ENCODE measurements at places on chromosomes 4 and X.

DNA sequence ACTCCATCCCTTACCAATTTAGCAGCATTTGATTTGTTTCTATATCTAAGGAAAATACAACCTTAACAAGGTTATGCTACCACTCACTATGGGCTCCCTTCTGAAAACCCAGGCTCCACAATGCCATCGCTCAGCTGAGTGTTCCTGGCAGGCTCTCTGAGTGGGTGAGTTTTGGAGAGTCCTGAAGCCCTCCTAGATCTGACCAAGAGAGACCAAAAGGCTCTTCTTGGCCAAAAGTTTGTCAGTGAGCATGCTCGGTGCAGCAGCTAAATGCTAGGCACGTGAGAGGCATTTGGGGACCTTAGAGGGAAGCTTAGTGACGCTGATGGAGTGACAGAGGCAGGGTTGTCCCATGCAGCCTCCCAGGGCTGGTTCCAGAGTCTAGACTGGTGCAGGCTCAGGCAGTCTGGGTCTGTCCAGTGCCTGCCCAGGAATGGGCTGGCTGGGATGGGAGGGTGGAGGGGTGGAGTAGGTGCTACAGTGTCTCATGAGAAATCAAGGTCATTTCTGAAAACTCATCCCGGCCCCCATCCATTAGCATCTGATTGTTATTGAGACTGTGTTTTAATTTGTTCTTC, 346.8 kb downstream of the NR3C2 start:
- no peak for DNase-seq

DNA sequence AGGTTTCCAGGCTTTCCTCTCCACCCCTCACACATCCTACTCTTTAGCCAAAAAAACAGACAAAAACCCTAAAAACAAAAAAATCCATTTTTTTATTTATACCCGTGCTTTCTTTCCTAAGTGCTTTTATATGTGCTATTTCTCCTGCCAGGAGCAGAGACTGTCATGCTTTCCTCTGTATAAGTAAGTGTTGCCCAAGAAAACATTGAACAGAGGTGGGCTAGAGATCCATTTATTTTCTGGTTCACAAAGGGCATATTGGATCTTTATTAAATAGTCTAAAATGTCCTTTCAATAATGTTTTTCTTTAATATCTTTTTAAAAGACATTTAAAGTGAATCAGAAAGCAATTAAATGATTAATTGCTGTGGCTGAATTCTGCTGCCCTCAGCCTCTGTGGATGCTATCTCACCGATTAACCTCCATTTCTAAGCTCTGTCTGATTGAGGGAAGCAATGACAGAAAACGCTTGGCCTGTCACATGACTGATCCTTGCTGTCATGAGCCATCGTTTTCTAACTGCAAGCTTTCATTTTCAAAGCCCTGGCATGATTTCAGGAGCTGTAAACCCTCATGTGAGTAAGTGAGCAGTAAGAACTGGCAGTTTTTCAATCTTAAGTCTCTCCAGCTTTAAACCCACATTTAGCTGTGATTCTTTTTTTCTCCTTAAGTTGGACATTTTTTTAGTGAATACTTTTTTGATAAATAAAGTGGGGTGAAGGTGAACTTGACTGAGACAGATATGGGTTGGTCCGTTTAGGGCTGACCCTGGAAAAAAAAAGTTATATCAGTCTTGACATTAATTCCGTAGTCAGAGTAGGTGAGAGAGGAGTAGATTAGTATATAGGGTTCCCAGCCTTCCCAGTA, 180.7 kb upstream of the PGRMC2 start:
- no peak for DNase-seq

DNA sequence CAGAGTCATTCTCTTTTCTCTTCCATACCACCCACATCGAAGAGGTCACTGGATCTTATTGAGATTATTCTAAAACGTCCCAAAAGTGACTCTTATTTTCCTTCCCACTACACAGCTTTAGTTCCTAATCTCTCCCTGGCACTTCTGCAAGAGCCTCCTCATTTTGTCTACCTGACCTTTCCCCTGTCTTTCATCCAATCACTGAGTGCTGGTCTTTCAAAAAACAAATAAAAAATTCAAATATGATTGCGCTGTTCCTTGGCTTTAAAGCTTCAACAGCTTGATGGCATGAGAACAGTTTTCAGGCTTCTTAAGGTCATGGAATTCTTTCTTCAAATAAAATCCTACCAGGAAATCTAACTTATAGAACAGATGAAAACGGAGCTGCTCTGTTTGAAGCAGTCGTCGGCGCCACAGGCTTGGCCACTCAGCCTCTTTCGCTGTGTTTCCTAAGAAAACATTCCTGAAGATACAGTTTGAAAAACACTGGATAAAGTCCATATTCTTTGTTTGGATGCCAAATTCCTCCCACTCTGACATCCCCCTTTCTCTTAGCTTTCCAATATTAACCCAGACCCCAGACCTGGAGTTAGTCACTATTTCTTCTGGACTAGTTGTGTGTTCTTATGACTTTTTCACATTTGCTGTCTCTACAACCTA, 12.5 kb downstream of the SYTL5 start:
- no peak for DNase-seq

DNA sequence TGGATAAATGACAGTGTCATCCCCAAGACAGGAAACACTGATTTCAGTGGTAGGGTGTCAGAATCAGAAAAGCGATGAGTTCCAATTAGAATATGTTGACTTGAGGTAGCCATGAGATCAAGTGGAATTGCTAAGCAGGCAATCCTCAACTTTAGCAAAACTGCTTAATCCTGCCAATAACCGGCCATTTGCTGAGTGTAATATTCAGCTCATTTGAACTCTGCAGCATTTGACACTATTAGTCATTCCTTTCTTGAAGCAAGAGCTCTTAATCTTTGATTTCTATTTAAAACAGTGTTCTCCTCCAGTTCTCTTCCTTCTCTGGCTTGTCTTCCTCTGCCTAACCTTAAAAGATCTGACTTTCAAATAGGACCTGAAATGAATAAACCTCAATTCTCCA, 68.7 kb upstream of the DCLK2 start:
- no peak for DNase-seq

DNA sequence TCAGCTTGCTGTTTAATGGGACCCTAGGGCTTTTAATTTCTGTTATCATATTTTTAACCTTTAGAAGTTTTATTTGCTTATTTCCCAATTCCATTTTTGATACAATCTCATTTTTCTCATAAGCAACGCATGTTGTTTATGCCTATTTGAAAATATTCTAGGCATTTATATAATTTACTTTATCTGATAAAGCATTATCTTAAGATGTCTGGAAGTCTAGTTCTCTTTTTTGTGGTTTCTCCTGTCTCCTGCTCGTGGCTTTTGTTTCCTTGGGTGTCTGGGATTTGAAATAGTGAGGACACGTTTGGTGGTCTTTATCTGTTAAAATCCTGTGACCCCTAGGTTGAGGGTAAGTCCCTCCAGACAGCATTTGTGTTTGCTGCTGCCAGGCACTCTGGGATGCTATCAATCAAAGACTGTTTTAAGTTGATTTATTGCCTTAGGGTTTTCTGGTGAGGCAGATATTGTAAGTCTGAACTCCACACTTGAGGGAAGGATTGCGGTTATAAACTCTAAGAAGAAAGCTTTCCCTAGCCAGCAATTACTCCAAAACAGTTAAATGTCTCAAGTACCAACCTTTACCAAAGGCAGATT, 208.0 kb downstream of the PRDM5 start:
- no peak for DNase-seq

- DNase-seq, result no peak
Measured at GRCh38 chr4:104942990-104943743, 203.5 kb upstream of the TET2 start.

- no peak for DNase-seq
Measured at GRCh38 chr4:178080312-178080711, 638.1 kb upstream of the AGA start.

- DNase-seq, result no peak
Measured at GRCh38 chrX:150517303-150517910, 51.0 kb upstream of the MTM1 start.

GRCh38 chrX:139202742-139203420, 327.7 kb upstream of the F9 start:
- DNase-seq, result no peak

DNA sequence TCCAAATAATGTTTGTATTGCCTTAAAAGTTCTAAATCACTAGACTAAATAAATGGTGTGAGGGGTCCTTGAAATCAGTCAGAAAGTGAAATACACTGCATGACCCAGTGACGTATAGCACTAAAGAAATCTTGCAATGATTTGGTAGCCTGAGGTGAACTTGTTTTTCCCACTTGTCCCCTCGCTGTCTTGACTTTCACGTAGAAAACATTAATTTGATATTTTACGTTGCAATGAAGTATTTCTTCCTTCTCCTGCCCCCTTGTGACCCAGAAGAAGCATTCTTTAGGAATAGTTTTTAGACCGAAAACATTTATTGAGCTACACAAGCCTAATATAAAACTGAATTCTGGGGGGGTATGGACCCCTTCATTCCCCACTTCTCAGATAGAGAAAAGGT, 3.7 kb downstream of the KLB start:
- DNase-seq, result no peak

DNA sequence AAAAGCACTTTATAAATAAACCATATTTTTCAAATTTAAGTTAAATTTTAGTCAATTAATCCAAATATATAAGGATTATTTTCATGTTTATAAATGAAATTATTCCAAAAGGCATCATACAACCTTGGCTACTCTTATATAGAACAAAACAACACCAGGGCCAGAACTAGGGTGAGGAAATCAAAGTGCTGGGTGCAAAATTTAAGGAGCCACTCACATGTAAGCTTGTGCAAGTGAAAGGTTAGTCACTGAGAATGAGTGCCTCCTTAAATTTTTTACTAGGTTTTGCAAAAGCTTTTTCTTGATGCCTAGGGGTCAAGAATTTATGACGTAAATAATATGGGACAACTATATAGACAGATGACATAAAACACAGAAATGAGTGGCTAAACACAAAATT, 83.4 kb upstream of the COX18 start:
- DNase-seq, result no peak

- DNase-seq, result no peak
Measured at GRCh38 chr4:70902577-70903290, 565 bp downstream of the MOB1B start.

GRCh38 chr4:151716324-151716723, 44.5 kb downstream of the GATB start:
- DNase-seq, result no peak

Data from activated T-helper 1 cell treated with Interleukin-2 at 50 U/mL for 16 hours (primary cell).